ENCODE measurements at places on chromosomes 7 and 10.

GRCh38 chr10:61480208-61480607 is 27.0 kb upstream of the TMEM26 start:
- no peak for DNase-seq

GRCh38 chr7:139095194-139095659 is 14.3 kb downstream of the ZC3HAV1 start:
- DNase-seq: no peak

GRCh38 chr10:118908557-118909256 is 120.8 kb upstream of the NANOS1 start:
- no peak for DNase-seq

GRCh38 chr10:69334302-69335062 is 56.2 kb downstream of the HK1 start:
- no peak for DNase-seq

- no peak for DNase-seq
Observed at GRCh38 chr10:127993056-127993690, 86.3 kb downstream of the PTPRE start.

DNA sequence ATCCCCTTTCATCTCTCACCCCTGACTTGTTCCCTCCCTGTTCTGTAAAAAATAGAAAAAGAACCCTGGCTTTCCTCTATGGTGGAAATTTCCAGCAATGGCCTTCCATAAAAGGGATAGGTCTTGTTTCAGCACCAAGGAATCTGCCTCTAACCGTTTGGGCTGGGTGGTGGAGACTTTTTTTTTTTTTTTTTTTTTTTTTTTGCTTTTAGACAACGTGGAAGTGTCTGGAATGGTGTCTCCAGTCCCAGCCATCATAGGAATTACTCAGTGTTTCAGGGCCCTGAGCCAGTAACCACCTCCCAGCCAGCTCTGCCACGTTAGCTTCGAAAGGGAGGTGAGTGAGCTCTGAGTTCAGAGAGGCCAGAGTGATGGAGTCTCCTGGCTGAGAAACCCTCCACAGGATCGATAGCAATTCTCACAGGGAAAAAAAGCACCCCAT is 97.3 kb upstream of the COL1A2 start:
- DNase-seq: peak; percentile 99

DNA sequence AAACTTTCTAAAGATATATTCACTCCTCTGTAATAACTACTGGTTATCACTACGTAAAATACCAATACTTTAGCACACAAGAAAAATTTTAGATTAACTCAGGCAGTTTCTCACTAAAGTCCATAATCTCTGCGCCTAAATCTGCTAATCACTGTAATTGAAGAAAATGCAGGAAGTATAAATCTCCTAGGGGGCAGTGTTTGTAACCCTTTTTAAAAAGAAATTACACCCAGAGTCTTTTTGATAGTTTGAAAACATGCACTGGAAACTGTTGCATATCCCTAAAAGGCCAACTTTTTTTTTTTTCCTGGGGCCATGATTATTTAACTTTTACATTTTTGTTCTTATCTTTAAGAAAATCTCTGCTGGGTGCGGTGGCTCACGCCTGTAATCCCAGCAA is 209.6 kb downstream of the KIAA1217 start:
- DNase-seq: no peak

DNA sequence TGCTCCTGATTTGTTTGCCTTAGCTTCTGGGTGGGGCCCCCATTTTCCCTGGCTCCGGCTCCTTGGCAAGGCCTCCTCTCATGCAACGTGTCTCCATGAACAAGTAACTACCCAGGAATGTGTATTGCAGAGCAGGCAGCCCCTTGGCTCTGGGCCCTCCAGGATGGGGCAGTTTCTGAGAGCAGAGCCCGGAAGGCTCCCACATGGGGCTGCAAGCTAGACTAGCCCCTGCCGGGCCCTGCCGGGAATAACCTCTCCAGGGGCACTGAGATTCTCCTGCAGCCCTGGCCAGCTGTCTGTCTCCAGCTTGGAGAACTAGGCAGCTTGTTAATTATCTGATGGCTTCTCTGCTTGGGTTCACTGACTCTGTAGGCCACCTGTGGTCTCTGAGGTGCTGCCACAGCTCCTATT is 184.0 kb upstream of the INHBA start:
- peak; percentile 98 for DNase-seq

DNA sequence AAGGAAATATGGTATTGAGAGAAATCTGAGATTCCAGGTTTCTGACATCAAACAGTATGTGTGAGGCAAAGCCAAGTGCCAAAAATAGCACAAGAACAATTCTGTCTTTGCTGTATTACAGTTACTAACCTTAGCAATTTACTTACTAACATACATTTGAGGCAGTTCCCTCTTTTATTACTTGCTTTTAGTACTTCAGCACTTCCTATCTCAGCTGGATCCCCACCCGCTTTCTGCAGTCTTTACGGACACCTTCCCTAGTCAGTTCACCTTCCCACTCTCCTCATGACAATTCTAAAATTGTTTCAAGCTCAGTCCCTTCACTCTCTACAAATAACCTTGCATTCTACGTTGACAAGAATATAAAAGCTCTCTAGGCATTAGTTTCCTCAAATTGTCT is 79.2 kb downstream of the ELAPOR2 start:
- DNase-seq: no peak

GRCh38 chr10:114402233-114402632 is 2.1 kb downstream of the AFAP1L2 start:
- DNase-seq: no peak

DNA sequence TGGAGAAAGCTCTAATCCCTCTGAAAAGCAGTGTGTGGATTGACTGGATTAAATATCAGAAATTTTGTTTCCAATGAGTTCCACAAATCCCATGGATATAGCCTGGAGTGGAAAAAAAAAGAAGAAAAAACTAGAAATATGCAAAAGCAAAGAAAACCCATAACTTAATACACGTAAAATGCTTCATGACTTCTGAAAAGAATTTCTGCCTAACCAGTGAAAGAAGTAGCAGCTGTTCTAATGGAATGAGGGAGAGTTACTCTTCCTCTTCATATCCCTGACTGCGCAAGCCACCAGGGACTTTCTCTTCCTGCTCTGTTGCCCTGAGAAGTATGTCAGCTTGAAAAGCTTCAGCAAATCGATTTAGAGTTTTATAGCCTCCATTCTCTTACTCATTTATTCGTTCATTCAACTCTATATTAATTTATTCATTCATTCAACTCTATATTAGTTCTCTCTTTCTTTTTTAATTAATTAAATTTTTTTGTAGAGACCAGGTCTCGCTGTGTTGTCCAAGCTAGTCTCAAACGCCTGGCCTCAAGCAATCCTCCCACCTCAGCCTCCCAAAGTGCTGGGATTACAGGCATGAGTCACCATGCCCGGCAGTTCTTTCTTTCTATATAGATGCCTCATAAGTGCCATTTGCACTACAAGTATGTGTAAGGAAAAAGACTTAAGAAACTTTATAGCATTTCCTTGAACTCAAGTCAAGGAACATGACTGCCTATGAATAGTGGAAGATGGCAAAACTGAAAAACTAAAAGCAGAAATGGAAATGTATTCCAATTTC is 447.3 kb upstream of the NRP1 start:
- DNase-seq: peak; percentile 28

DNA sequence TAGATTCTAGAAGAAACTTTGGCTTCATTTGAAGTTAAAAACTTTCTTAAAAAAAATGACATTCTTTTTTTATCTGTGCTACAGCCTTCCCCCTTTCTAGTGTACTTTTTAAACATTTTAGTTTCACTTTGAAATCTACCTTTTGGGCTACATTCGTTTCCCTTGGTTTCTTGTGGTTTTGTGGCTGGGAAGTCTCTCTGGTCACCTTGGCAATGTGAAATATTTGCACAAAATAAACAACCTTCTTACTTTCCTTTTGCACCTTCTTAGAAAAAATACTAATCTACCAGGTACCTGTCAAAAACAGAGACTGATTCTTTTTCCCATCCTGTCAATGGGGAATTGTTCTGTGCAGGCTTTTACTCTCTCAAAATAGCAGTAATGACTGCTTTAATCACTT is 350.2 kb downstream of the GATA3 start:
- DNase-seq: no peak

- DNase-seq: no peak
Observed at GRCh38 chr7:45082031-45082830, 6.5 kb downstream of the NACAD start.

DNA sequence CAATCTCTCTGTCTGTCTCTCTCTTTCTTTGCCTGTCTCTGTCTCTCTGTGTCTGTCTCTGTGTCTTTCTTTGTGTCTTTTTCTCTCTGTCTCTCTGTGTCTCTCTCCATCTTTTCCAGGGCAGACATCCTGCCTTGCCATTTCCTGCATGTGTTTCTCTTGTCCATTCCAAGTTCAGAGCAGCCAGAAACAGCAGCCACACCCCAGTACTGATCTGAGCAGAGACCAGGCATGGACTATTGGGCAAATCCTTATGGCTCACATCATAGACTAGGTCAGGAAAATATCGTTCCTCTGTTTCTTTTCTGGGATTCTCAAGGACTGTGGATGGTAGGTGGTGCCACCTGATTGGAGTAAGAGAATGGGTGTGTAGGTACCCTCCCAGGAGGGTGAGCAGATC is 95.8 kb downstream of the RAMP3 start:
- DNase-seq: no peak

GRCh38 chr10:133170092-133170491 is 10.1 kb downstream of the KNDC1 start:
- DNase-seq: no peak

- no peak for DNase-seq
Observed at GRCh38 chr7:80128918-80129317, 5.7 kb upstream of the GNAI1 start.
